GM10248 (cell line): ENCODE measurements at places on chromosomes 7 and 10.

DNA sequence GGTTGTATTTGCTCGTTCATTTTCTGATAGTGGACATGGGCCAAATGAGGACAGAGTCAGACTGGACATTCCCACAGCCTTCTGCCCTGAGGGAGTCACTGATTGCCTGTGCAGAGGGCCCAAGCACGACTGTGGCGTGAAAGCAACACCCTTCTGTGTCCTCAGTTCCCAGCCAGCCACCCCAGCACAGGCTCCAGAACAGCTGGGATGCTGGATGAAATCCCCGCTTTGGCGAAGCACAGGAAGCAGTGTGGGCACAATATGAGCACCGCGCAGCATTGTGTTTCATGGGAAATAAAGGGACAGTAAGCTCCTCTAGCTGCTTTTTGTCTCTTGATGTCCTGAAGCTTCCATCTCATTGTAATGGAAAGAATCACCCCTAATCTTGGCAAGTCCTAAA, 20.5 kb downstream of the TRIL start:
- DNase-seq, result no peak

DNA sequence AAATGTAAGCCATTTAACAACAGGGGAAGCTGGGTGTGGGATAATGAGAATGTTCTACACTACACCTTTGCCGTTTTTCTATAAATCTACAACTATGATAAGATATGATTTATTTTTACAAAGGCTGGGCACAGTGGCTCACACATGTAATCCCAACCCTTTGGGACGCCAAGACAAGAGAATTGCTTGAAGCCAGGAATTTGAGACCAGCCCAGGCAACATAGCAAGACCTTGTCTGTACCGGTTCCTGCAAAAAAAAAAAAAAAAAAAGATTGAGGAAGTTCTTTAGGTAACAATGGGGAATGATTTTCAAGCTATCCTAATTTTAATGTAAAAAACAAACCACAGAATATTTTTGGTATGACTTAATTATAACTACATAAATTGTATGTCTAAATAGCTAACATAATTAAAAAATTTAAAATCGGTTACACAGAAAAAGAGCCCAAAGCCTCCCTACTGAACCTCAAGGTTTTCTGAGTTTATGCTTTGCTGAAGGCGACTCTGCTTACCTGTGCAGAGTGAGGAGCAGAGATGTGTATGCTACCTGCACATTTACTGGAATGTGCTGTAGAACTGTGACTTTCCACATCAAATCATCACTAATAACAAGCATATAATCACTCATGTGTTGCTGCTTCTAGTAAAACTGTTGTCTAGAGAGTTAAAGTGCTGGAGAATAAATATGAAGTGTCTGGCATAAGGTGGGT, 163.4 kb downstream of the ATE1 start:
- DNase-seq, result no peak

DNA sequence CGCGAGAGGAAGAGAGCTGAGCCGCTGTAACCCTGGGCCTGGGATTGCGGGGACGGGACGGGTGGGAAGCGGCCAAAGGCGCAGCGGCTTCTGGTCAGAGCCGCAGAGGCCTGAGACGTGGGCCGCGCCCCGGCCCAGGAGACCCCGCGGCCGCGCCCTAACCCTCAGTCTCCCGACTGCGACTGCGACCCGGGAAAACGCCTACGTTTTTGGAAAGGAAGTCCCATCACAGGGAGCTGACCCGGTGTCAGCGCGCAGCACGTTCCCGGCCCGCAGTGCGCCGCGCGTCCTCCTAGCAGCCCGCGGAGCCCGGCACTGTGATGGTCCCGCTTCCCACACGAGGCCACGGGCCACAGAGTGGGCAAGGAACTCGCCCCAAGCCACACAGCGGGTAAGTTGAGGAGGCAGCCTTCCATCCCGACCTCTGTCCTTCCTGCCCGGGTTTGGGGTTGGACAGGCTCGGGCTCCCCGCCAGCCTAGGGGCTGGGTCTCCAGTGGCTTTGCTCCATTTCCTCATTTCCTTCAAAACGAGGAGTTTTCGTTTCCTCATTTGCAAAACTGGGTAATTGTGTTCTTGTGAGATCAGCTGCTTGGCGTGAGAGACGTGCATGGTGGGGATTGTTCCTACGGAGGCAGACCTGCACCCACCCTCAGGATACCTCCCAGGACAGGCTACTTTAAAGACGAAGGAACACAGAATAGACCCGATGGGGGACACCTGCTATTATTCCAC, 1.2 kb downstream of the GPNMB start:
- DNase-seq, result peak; percentile 55

DNA sequence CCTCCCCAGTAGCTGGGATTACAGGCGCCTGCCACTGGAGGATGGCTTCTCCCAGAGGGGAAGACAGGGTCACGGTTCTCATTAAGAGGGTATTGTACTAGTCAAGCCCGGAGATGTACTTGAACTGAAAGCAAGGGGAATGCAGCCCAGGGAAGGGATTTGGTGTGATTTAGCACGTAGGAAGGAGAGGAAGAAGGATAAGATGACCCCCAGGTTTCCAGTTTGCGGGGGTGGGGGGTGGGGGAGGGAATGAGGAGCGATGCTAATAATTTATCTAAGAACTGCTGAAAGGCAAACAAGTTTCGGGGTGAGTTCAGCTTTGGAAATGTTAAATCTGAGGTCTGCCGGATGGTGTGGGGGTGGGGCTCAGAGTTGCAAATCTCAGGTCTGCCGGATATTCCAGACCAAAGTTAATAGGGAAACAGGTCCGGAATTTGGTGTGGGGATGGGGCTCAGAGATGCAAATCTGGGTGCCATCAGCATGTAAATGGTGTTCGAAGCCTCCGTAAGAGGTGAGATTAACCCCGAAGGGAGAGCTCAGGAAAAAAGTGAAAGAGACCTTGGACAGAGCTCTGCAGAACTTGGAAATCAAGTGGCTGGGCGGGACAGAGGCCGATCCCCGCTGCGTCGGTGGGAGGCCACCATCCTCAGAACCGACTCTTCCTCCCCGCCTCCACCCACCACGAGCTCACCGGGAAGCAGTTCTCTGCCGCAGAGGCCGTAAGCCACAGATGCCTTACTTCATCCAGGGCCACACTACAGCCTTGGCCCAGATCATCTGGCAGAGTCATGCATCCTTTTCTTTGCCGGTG, 1.6 kb upstream of the SEPHS1 start:
- DNase-seq, result no peak

GRCh38 chr7:68725843-68726785, 872.2 kb upstream of the AUTS2 start:
- no peak for DNase-seq

GRCh38 chr7:6250364-6250833, 22.0 kb downstream of the CYTH3 start:
- DNase-seq, result peak; percentile 47

- no peak for DNase-seq
These were observed 29.7 kb upstream of the ZNRF2 start for GRCh38 chr7:30254717-30255063.

- DNase-seq, result peak; percentile 35
These were observed 73.8 kb upstream of the PRLHR start for GRCh38 chr10:118669020-118669791.

GRCh38 chr10:92760609-92761008, 70.9 kb downstream of the HHEX start:
- no peak for DNase-seq

GRCh38 chr7:37549076-37549931, 100.6 kb upstream of the ELMO1 start:
- DNase-seq, result no peak

- DNase-seq, result no peak
These were observed 99.8 kb downstream of the SND1 start for GRCh38 chr7:127751490-127752448.

GRCh38 chr7:66957595-66958290, 36.7 kb downstream of the TMEM248 start:
- no peak for DNase-seq

DNA sequence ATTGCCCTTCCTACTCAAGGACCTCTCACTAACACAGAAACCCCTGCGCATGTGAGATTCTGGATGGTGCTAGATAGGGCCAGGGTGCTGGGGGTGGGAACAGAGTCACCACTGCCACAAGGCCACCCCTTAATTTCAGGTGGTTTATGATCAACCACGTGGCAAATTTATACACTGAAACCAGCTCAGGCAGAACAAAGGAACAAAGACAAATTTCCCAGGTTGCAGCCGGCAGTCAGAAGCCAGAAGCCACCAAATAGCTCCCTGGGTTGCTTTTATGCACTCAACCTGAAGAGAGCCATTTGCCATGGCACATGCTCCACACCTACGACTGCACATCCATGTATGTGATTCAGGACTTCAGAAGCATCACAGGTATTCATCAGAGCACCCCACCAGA, 2.5 kb downstream of the VOPP1 start:
- no peak for DNase-seq

GRCh38 chr10:97748116-97748515, 11.2 kb downstream of the ZFYVE27 start:
- DNase-seq, result no peak

DNA sequence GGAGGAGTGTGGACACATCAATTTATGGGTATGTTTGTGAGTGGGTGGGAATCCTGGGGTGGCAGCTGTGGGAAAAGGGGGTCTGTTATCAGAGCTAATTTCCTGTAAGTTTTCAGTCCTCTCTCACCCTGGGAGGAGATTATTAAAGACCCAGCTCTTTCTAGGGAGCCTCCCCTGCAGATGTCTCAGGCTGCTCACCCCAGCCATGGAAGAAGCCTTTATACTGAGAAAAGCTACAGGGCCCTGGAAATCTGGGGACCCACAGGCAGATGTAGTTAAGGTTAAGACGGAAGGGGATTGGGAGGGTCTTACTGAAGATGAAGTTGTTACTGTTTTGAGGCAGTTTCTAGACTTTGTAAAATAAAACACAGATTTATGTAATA, 4.6 kb downstream of the ZNF680 start:
- no peak for DNase-seq

DNA sequence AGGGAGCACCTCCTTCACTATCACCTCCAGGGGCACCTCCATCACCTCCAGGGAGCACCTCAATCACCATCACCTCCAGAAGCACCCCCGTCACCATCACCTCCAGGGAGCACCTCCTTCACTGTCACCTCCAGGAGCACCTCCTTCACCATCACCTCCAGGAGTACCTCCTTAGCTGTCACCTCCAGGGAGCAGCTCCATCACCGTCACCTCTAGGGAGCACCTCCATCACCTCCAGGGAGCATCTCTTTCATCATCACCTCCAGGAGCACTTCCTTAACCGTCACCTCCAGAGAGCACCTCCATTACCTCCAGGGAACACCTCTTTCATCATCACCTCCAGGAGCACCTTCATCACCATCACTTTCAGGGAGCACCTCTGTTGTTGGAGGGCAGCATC, 103.0 kb downstream of the DNAJB6 start:
- DNase-seq, result no peak

- DNase-seq, result no peak
These were observed 80.4 kb upstream of the NRP1 start for GRCh38 chr10:33414841-33415240.

- no peak for DNase-seq
These were observed 41.9 kb downstream of the TES start for GRCh38 chr7:116252249-116252648.

GRCh38 chr7:51255536-51256208, 60.9 kb downstream of the COBL start:
- no peak for DNase-seq

GRCh38 chr7:101857358-101857811, 40.0 kb downstream of the CUX1 start:
- peak; percentile 57 for DNase-seq

DNA sequence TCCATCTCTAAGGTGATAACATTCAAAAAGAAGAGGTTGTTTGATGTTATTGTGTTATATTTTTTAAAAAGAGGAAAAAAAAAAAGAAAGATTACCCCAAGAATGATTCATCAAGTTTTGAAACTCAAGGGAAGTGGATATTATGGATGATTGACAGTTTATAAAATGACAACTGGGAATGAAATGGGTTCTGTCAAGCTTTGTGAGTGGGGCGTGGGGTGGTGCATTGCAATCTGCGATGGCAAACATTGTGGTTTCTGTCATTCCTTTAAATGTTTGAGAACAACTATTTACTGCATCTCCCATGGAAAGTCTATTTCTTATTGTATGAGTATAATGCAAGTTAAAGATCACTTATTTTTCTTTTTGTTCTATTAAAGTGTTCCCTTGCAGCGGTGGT, 297.0 kb downstream of the CCDC3 start:
- no peak for DNase-seq

DNA sequence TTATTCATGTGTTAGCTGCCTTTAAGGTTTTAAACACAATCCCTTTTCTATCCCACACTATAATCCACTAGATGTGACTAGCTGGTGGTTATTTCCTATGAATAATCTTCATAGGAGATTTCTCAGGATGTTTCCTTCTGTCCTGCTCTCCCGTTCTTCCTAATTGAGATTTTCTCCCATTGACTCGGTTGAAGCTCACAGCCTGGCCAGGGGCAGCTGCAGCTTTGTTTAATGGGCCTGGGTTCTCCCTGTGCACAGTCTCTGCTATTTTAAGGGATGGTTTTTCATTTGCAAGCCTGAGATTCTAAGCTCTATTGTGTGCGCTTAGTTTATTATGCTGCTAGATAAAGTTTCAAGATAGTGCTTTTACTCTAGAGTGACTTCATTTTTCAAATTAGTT, 283.4 kb upstream of the AOAH start:
- DNase-seq, result no peak

GRCh38 chr10:1957057-1957456, 219.7 kb upstream of the ADARB2 start:
- no peak for DNase-seq

DNA sequence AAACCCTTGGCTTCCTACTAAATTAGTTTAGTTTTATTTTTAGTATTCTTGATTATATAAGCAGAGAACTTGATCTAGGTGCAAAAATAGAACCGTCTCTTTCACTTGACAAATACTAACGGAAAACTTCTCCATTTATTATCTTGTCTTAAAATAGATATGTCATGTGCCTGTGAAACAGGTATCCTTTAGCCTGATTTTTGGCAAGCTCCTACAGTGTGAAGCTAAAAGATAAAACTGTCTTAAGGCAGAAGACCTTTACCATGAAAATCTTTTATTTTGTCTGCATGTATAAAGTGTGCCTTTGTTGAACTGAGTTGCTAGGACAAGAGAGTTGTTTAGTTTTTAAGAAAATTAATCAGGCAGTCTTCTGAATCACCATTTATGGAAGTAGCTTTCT, 90.6 kb downstream of the CYP51A1 start:
- DNase-seq, result no peak

DNA sequence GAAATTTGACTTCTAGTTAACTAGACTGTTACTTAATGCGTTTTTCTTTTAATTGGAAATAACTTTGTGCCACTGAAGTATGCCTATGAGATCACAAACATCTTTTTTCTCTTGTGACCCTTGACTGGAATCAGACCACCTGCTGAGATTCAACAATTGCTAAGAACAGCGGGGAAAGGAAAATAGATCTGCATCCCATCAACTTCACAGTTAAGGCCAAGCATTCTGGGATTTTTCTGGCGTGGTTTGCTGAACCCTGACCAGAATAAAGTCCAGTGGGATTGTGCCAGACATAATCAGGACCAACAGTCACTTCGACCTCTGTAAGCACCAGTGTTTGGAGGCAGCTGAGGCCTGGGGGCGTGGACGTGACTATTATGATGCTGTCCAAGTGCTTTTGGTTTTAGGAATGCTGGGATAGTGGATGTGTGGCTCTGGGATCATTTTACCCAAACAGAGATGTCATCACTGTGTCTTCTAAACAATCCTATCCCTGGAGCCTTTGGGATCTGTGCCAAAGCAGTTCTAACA, 373.3 kb upstream of the PRKCQ start:
- no peak for DNase-seq

- DNase-seq, result no peak
These were observed 61.0 kb downstream of the CREB3L2 start for GRCh38 chr7:137940656-137941518.

- no peak for DNase-seq
These were observed 45.7 kb downstream of the GLRX3 start for GRCh38 chr10:130181858-130182257.
